ENCODE measurements at places on chromosomes 2 and 18.

GRCh38 chr2:219687272-219687671, 59.8 kb downstream of the SLC4A3 start:
- DNase-seq, result no peak

- no peak for DNase-seq
Measured at GRCh38 chr2:17227856-17228255, 290.4 kb downstream of the RAD51AP2 start.

DNA sequence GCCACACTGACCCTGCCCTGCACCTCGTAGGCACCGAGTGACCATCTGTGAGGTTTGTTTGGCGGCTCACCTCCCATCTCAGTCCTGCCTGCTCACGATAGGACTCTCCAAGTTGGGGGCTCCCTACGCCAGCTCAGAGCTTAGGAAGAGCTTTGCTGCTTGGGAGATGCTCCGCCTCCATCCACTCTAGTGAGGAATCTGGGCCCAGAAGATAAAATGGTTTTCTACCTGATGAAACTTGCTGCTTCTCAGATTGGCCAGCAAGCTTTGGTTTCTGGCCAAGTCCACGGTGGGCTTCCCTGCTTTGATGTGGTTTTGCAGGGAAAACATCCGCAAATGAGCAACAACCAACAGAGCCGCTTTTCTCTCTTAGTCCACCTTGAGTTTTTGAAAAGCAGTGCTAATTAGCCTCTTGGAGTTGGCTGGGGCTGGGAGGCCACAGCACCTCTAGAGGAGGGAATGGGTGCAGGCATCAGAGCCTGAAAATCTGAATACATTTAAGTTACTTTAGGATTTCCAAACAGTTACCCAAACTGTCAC, 42.2 kb downstream of the THNSL2 start:
- DNase-seq, result no peak

- no peak for DNase-seq
Measured at GRCh38 chr18:70019991-70020390, 72.3 kb upstream of the CD226 start.

DNA sequence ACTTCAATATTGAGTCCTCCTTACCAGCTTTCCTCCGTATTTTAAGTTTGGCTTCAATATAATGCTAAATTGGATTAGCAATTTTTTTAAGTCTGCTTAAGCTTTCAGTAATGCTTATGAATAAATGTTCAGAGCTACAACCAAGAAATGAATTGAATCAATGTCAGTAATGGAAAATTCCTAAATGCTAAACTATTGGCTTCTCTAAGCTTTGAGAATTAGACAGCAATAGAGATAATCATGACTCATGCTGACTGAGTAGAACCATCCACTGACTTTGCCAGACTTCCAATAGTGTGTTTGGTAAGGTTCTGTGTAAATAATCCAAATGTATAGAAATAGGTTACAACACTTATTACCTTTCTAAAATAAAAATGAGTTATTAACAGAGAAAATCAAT, 8.9 kb upstream of the PDE1A start:
- DNase-seq, result no peak

DNA sequence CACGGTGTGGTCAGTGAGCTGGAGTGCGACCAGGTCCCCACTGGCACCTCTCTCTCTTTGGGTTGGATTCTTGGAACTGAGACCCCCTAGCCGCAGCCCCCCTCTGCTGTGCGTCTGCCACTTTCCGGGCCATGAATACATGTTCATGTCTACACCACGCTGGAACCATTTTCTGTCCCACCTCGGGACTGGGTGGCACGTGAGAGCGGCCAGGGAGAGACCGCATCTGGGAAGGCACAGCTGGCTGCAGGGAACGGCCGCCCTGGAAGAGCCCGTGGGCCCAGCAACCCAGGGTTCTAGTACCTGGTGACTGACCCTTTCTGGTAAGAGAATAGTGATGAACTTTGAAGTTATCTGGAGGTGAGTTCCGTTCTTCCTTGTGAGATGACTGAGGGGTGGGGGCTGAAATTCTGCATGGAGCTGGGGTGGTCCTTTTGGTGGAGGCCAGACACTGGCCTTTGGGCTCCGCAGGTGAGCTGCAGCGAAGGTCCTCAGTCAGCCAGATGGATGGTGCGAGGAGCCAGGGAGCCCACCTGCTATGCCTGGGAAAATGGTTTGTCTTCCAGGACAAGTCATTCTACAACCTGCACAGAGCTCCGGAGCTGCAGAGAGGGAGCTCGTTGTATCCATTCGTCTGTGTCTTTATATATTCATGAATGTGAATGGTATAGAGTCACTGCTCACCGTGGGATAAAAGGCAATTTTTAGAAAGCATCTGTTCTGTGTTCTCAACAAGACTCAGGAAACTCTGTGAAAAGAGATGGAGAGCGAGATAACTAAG, 223.5 kb downstream of the NDUFA10 start:
- DNase-seq, result no peak

DNA sequence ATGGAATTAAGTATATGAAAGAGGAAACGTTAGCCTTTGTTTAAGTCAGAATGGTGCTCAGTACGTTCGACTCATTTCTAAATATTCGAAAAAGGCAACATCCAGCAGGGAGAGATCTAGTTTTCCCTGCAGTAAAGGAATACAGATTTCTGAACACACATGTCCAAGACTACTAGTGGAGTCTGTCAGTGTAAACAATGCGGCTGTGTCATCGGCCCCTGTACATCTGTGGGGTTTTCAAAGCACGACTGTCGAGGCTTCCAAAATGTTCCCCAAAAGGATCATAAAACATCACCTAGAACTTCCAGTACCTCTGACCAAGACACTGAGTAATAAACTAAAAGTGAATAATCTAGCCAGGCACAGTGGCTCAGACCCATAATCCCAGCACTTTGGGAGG, 112.8 kb downstream of the ZNF516 start:
- DNase-seq, result no peak

DNA sequence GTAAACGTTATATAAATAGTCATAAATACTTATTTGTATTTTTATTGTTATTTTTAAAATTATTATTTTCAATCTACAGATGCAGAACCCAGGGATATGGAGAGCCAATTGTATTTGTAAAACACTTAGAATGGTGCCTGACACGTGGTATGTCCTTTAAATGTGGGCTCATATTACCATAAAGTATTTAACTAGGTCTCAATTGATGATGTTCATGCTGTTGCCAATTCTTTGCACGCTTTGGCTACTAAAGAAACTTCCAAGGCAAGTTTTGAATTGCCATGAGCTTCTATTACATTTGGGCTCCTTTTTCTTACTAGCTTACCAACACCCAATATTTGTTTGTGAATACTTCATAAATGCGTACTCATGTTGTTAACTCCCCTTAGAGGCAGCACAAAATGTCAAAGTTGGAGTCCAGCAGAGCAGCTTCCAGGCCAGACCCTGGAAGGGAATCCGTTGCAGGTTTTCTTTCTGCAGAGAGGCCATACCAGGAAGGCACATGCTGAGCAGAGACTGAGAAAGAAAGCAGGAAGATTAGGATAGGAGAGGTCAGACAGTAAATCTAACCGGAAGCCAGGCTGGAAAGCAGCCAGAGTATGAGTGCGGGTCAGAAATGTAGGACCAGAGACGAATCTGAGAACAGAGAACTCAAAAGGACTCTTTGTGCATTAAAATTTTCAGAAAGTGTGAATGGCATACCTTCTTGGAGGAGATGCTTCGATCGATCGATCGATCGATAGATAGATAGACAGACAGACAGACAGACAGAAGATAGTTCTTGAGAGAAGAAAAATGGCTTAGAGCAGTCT, 4.2 kb upstream of the NOSTRIN start:
- DNase-seq, result no peak

Data from activated T-helper 9 cell treated with anti-CD3 and anti-CD28 coated beads, Interleukin-2, amount 50 U/mL, for 16 hours (primary cell).